Skin of body (tissue), 3 donors: ENCODE measurements at places on chromosomes 1 and 21. TPM values are rescaled to one million over a fixed set of nuclear protein-coding genes. Genes with fewer than 3 reads are reported as not detected.

- no peak for DNase-seq
Observed at GRCh38 chr1:182166750-182167149, 105.2 kb upstream of the ZNF648 start.

GRCh38 chr21:34091607-34092006 lies 18.2 kb downstream of the MRPS6 start:
- DNase-seq, result no peak

GRCh38 chr1:101907264-101907663 lies 89.5 kb downstream of the OLFM3 start:
- DNase-seq, result no peak

GRCh38 chr1:226825037-226825745 lies 45.2 kb upstream of the PSEN2 start:
- no peak for DNase-seq

DNA sequence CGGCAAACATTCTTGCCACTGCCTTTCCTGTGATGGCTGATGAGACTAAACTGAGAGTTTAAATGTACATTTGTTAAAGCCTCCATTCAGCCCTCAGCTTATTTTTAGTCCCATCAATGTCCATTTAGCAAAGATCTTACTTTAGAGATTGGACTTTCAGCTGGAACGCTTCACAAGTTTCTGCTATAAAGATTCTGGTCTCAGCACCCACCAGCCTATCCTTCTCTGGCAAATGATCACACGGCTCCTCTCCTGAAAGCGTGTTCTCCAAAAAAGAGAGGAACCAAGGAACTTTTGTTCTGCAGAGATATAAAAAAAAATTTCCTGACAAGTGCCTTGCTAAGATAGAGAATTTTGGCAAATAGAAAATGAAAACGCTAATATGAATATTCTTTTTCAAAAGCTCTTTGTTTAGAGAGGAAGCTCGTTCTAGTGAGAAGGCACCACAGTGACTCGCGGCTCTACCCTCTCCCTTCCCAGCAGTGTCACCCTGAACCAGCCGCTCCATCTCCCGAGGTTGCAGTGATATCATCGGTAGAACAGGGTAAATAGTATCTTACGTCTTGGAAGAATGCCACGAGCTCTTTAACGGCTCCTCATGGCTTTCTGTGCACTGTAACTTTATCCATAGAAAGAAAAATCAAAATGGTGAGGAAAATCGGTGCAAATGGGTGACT lies 200.2 kb downstream of the APP start:
- DNase-seq, result no peak

DNA sequence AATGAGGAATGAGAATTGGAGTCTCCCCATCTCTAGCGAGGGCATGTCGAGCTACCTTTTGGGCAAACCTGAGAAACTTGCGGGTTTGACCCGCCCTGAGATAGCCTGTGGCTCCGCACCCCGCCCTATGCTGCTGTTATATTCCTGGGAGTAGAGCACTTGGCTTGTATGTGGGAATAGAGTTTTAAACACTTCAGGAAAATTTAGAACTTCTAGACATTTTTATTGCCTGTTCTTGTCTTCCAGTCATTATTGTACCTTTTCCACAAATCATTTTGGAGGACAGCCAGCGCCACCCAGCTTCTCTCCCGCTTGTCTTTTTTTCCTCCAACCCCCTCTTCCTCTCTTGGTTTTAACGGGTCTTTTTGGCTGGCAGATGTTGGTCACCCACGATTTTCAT lies 738 bp downstream of the GNPAT start:
- DNase-seq, result no peak

- DNase-seq, result no peak
Observed at GRCh38 chr1:20834192-20834591, 47.1 kb upstream of the HP1BP3 start.

DNA sequence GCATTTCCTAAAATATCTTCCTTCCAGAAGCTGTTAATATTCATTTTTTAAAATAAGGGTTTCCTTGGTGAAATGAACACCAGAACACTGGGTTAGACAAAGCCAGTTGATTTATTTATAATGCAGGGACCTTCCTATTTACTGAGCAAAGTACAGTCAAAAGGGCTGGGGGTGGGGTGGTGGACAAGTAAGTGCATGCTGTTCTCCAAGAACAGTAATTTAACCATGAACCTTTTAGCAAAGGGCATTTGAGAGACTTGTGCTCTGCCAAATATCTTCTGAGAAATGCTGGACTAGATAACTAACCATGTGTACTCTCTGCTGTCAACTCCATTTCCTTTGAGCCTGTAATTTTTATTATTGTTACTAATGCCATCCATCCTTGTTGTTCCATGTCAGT lies 100.2 kb downstream of the OMA1 start:
- no peak for DNase-seq

GRCh38 chr21:22791986-22792560 lies 1793.9 kb downstream of the NCAM2 start:
- peak; percentile 37 for DNase-seq

GRCh38 chr1:37995751-37996345 lies 6.0 kb upstream of the SF3A3 start:
- peak; percentile 95 for DNase-seq

GRCh38 chr21:41631564-41632461 lies 123.9 kb upstream of the TMPRSS2 start:
- DNase-seq, result no peak

- no peak for DNase-seq
Observed at GRCh38 chr1:212858461-212859265, 588 bp downstream of the FLVCR1 start.

- DNase-seq, result no peak
Observed at GRCh38 chr1:215476541-215476940, 90.6 kb upstream of the KCTD3 start.

GRCh38 chr21:14968029-14968428 lies 96.8 kb downstream of the NRIP1 start:
- no peak for DNase-seq

DNA sequence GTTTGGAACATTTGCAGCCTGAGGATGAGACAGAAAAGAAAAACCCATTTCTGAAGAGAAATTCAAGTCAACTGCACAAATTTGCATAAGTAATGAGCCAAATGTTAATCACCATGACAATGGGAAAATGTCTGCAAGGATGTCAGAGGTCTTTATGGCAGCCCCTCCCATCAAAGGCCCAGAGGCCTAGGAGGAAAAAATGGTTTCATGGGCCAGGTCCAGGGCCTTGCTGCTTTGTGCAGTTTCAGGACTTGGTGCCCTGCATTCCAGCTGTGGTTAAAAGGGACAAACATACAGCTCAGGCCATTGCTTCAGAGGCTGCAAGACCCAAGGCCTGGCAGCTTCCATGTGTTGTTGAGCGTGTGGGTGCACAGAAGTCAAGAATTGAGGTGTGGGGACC lies 13.4 kb downstream of the RBM11 start:
- DNase-seq, result no peak

DNA sequence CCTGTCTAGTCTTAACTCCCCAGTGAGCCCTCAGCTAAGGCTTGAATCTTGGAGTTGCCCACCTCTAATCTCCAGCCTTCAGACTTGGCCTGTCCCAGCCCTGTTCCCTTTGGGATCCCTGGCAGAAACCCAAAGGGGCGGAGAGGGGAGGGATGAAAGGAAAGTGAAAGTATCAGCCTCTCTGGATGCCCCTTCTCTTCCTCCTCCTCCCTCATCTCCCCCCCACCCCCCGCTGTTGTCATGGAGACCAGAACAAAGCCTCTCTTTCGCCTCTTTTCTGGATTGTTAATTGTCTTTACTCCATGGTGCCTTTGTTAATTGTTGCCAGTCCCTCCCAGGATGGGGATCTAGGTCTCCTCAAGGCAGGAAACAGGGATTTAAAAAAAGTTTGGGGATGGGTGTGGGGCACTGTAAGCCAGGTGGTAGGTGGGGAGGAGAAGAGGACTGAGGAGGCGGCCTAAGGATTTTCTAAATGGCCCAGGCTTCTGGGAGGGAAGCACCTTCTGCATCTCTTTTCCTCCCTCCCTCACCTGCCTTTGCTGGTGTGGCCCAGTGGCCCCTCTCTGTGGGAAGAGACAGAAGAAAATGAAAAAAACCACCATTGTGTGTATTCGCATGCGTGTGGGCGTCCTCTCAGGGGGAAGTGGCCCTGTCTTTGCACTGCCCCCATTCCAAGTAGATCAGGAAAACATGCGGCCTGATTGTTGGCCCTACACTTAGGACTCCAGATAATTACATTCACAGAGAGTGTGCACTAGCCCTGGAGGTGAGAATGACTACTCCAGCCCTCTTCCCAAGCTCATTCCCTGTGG lies 7.5 kb upstream of the SOX13 start:
- peak; percentile 15 for DNase-seq

DNA sequence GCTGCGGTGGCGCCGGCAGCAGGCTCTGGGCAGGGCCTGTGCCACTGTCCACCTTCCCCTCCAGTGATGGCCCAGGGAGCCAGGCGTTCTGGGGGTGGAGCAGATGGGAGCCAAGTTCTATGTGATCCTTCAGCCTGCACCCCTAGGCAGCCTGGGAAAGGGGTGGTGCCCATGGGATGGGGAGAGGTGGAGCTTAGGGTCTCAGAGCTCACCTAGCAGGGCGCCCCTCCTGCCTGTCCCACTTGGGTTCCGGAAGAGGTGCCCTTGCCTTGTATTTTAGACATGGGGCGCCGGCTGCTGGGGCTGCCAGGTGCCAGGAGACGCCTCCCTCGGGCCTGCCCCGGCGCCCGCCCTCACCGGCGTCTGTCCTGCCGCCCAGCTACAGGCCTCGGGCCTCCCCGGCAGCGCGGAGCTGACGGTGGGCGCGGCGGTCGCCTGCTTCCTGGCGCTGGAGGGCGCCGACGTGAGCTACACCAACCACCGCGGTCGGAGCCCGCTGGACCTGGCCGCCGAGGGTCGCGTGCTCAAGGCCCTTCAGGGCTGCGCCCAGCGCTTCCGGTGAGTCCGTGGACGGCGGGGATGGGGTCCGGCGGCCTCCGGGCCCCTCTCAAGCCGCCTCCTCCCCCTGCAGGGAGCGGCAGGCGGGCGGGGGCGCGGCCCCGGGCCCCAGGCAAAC lies 3.1 kb upstream of the MMP23B start:
- no peak for DNase-seq

- DNase-seq, result no peak
Observed at GRCh38 chr1:163412221-163412620, 90.5 kb downstream of the NUF2 start.

GRCh38 chr1:156108664-156109241 lies 5.8 kb upstream of the LMNA start:
- no peak for DNase-seq

- peak; percentile 47 for DNase-seq
Observed at GRCh38 chr1:150548632-150549495, at the start of gene ADAMTSL4. TSS of gene ADAMTSL4 (plus strand) at chr1:150549408. CDS start at chr1:150552289, 2,881 bp downstream.

CRNN gene
- total RNA-seq, result 4.3 TPM

KCNQ4 gene
- 1.8 TPM for total RNA-seq

FCRL2 gene
- total RNA-seq, result 0.20 TPM

PLPPR4 gene
- total RNA-seq, result 3.9 TPM

SEC16B gene
- total RNA-seq, result 9.6 TPM

THBS3 gene
- total RNA-seq, result 32.5 TPM

ZNF683 gene
- not detected for total RNA-seq

CSRP1 gene
- 91.8 TPM for total RNA-seq

PAX7 gene
- 1.4 TPM for total RNA-seq

KCNJ6 gene
- total RNA-seq, result 0.20 TPM

DENND2C gene
- 14.9 TPM for total RNA-seq

PDPN gene
- 5.3 TPM for total RNA-seq
